ENCODE measurements at places on chromosomes 7 and 10. TPM values are rescaled to one million over a fixed set of nuclear protein-coding genes. Genes with fewer than 3 reads are reported as not detected.

Gene PNLIPRP3
- not detected for polyA plus RNA-seq

Gene SLC18A3
- not detected for polyA plus RNA-seq

Gene OAT
- polyA plus RNA-seq, result 57.2 TPM

Gene REPIN1
- 73.8 TPM for polyA plus RNA-seq

Gene TDRD1
- 0.13 TPM for polyA plus RNA-seq

Gene SORCS3
- not detected for polyA plus RNA-seq

Gene RNF148
- not detected for polyA plus RNA-seq

Gene TMEM196
- not detected for polyA plus RNA-seq

Gene AFAP1L2
- polyA plus RNA-seq, result 34.0 TPM

Gene NEUROD6
- polyA plus RNA-seq, result 0.09 TPM

Gene MYL10
- polyA plus RNA-seq, result 23.1 TPM

Gene SEC61G
- 114 TPM for polyA plus RNA-seq

Gene DNAJC12
- polyA plus RNA-seq, result 5.6 TPM

Gene GPER1
- 14.4 TPM for polyA plus RNA-seq

Gene CALN1
- polyA plus RNA-seq, result 1.6 TPM

All from forelimb muscle (tissue), 1 donor.